ENCODE measurements at places on chromosomes 11 and 22.

DNA sequence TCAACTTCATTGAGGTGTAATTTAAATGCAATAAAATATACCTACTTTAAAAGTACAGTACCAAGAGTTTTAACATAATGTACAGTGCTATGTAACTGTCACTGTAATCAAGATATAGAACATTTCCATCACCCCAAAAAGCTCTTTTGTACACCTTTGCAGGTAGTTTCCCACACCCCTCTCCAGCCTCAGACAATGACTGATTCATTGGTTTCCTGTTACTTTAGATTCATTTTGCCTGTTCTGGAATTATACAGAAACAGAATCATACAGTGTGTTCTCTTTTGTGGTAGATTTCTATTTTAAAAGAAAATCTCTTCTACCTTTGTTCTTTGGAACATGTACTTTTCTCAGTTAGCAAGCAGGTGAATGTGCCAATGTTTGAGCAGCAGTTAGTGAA lies 38.2 kb downstream of the SHISA8 start:
- DNase-seq = no peak

- no peak for DNase-seq
Measured at GRCh38 chr11:15840966-15841365, 515.4 kb downstream of the SOX6 start.

GRCh38 chr11:97361812-97362378 lies 972.1 kb downstream of the JRKL start:
- DNase-seq = no peak

- DNase-seq = no peak
Measured at GRCh38 chr11:72781313-72782080, 12.3 kb downstream of the STARD10 start.

GRCh38 chr11:67646535-67647336 lies 3.8 kb downstream of the ACY3 start:
- no peak for DNase-seq

DNA sequence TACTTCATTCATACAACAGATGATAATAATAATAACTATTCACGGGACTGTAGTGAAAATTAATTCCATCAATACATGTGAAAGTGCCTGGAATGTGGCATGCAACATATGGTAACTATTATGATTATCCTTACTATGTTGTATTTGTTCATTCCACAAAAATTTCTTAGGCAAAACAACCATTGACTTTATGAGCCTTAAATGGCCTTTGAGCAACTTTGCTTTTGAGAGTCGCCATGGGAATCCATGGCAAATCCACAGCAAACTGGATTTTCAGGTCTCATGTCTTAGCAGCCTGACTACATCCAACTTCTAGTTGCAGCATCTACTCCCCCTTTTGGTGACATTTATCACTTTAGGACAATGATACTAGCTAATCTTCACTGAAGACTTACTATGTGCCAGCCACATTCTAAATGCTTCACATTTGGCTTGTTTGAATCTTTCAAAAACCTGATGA lies 56.8 kb downstream of the SLC1A2 start:
- peak; percentile 39 for DNase-seq
